Amygdala (tissue), 56 donors: ENCODE measurements at places on chromosomes 7 and 10.

DNA sequence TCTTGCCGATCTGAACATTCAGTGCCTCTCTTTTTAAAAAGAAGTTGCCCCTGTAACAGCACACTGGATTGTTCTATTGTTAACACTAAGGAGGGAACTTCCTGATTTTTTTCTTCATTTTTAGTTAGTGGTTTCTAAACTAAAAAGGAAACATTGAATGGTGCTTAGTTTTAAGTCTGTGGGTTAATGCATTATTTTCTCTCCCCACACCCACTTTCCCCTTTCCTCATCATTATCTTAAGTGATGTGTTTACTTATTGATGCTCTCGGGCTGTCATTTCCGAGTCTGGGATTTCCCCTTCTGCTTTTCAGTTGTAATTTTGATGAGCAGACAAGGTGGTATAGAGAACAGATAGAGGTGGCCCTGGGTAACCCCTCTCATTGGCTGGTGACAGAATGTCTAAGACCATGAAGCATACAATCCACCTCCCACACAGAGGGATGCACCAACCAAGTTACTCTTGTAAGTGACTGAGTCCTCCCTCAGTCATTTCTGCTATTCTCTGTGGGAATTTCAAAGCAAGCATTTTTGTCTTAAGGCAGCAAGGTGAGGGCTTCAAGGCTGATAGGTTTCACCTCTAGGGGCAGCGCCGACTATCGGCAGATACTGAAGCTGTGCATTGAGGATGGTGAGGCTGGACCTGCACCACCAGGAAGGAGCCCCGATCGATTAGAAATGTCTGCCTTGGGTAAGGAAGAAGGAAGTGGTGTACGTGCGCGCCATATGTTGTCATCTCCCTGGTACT lies 49.5 kb downstream of the CHN2 start:
- no peak for DNase-seq

GRCh38 chr7:105744258-105744657 lies 132.1 kb downstream of the ATXN7L1 start:
- no peak for DNase-seq

- DNase-seq: no peak
Observed at GRCh38 chr7:125253452-125254190, 324.0 kb upstream of the POT1 start.

DNA sequence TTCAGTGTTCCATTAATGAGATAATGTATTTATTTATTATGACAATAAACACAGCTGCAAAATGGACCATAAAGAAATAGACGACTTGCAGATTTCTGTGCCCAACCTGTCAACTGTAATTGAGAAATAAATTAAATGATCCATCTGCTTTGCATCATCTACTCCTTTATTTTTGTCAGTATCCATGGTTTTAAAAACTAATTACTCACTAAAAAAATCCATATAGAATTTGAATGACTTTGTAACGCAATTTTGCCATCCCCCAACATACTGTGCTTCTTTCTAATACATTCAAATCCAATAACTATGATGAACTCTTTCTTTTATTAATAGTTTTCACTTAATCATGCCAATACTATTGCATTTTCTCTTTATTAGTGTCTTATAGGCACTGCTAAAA lies 388.5 kb upstream of the SORCS1 start:
- no peak for DNase-seq

DNA sequence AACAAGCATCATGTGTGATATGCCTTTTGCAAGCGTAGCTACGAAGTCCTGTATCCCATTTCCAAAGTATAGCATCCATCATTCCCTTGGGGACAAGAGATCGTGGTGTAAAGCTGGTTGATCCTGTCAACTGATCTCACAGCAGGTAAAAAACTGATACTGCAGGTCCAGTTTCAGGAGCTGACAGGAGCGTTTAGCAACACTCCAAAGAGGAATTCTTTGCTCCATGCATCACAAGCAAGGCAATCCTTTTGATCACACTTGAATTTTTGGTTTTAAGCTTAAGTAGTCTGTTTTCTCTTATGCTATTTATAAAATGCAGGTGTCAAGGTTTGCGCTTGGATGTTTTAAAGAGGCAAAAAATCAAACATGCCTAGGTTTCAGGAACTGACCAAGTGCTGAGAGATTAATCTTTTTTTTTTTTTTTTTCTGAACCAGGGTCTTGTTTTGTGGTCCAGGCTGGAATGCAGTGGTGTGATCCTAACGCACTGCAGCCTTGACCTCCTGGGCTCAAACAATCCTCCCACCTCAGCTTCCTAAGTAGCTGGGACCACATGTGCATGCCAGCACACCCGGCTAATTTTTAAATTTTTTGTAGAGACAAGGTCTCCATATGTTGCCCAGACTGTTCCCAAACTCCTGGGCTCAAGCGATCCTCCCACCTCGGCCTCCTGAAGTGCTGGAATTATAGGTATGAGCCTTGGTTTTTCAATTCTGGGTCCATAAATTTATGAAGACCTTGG lies 1.8 kb upstream of the ZDHHC4 start:
- DNase-seq: no peak

DNA sequence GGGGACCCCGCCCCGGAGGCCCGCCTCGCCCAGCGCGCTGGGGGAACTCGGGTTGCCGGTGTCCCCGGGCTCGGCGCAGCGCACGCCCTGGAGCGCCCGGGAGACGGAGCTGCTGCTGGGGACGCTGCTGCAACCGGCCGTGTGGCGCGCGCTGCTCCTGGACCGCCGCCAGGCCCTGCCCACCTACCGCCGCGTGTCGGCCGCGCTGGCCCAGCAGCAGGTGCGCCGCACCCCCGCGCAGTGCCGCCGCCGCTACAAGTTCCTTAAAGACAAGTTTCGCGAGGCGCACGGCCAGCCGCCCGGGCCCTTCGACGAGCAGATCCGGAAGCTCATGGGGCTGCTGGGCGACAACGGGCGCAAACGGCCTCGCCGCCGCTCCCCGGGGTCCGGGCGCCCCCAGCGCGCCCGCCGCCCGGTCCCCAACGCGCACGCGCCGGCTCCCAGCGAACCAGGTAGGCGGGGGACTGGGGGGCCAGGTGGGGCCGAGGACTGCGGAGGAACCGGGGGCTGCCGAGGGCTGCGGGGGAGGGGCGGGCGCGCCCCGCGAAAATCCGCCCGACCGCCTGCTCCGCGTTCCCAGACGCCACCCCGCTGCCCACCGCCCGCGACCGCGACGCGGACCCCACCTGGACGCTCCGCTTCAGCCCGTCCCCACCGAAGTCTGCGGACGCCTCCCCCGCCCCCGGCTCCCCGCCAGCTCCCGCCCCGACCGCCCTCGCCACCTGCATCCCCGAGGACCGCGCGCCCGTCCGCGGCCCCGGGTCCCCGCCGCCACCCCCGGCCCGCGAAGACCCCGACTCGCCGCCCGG lies 574 bp downstream of the UTF1 start:
- DNase-seq: no peak

DNA sequence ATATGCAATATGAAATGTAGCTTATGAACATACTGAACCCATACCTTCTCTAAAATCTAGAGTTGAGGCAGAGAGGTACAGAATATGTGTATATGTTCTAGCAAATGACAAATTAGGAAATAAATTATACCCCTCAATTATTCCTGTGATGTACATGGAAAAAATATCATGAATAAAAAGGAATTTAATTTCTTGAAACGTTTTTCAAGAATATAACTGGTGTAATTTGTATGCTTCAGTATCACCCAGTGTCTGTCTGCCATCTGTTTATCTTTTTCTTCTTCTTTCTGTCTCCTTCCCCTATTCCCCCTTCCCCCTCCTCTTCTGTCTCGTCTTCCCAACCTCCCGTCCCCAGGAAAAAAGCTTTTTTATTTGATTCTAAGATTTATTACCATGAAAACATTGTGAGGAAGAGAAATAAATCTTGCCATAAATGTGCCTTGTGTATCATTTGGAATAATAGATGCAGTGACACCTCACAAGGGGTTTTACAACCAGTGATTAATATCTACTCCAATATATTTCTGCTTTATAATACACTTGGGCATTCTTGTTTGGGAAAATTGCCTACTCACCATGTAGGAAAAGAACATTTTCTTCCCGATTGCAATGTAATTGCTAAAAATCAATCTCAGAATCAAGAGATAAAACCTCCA lies 12.2 kb downstream of the LANCL2 start:
- DNase-seq: no peak

DNA sequence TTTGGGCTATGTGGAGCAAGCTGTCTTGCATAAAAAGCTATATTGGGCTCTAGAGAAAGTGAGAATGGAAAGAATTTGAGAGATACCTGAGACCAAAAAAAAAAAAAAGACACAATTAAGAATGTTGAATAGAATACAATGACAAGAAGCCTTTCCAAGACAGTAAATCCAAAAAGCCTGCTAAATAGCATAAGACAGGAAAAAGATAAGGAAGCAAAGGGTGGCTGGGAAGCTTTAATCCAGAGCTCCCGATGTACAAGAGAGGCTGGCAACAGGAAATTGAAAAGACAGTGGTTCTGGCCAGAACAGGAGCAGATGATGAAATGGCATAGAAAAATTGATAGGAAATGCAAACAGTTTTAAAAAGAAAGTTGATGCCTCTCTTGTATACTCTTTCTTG lies 174.9 kb downstream of the CACNA2D1 start:
- DNase-seq: no peak

- DNase-seq: no peak
Observed at GRCh38 chr10:45545150-45545549, 127.4 kb downstream of the ZFAND4 start.

GRCh38 chr10:110218632-110219031 lies 11.2 kb downstream of the MXI1 start:
- no peak for DNase-seq

- DNase-seq: no peak
Observed at GRCh38 chr10:121800831-121801230, 127.0 kb downstream of the ATE1 start.

DNA sequence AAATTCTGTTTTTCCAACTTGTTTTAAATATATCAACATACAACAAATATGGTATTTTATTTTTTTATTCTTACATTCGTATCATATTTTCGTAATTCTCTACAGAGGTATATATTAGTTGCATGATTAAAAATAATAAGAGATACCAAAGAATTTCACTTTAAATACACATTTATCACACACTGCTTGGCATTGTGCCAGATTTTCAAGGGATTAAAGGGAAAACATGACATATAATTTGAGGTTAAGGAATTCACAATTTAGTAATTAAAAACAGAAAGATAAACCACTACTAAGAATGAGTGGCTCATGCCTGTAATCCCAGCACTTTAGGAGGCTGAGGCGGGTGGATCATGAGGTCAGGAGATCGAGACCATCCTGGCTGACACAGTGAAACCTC lies 484.7 kb upstream of the SORCS1 start:
- no peak for DNase-seq

- DNase-seq: no peak
Observed at GRCh38 chr10:11373717-11374171, 237.7 kb downstream of the USP6NL start.

DNA sequence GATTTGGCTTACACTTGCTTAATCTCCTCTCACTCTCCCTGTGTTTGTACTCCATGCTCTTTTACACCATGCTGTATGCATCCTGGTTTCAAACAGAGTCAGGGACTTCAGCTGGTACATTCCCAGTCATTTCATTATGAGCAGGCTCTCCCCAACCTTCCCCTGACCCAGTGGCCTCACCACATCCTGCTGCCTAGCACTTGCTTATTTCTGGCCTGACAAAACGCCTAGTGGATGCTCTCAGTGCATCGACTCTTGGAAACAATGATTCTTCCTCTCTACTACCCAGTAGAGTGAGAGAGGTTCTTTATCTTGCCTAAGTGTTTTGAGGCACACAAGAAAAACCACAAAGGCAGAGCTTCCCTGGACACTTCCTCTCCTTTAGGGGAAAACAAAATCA lies 63.4 kb downstream of the CAV1 start:
- DNase-seq: no peak

DNA sequence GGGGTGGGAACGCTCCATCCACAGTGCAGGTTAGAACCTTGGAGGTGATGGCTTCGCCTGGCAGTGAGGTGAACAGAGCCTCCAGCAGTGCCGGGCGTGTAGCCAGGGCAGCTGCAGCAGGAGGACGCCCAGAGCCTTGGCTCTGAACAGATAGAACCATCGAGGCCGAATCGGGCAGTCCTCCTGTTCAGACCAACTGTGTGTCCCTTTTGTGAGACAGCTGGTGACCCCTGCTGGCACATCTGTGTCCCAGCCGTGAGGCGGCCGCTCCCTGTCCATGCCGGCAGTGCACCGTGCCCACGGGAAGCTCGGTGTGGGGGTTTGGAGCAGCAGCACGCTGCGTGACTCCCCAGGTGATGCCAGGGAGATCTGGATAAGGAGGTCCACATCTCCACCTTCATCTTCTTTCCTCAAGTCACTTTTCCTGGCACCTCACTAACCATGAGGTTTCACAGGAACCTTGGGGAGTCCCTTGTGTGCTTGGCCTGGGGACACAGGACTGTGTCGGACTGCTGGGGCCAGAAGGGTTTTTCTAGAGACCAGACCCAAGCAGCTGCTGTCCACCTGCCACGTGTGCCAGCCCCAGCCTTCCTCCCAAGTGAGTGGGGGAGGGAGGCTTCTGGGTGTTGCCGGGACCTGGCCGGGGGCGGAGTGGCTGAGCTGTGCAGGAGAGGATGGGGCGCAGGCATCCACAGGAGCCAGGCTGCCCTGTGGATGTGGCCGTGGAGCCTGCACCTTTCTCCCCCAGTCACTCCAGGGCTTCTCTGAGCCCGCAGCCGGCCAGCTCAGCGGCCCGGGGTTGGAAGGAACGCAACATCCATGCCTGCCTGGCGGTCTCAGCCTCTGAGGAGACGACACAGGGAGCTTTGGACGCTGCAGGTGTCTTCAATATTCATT lies 69.4 kb downstream of the DNAJB6 start:
- DNase-seq: no peak

- DNase-seq: no peak
Observed at GRCh38 chr10:59374916-59375315, 12.6 kb upstream of the FAM13C start.

DNA sequence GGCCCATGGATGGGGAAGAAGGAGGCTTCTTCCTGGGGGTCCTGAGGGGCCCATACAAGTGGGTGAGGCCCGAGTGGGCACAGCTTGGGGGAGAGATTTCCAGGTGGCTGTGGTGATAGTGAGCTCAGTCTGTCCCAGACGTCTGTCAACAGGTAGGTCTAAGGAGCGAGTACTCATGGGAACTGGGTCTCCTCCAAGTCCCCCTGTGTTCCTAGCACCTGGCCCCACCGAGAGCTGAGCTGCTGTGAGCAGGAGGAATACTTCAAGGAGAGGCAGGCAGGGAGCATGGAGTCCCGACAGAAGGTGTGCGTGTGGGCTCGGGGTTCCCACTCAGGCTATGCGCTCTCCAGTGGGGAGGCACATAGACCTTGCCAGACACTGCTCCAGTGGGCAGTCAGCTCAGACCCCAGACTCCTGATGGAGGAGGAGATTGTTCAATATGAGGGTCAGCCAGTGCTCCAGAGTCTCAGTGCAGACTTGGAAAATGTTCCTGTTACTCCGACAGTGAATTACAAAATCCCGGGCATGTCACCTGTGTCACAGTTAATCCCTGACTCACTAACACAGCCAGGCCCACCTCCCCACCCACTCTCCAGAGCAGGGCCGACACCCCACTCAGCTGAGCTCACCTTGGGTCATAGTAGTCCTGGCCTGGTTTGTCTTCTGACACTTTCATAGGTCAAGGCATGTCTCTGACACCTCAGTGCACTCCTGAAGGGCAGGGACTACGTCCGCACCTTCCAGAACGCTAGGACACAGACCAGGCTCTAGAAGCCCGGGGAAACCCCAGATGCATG lies 28.2 kb upstream of the C10orf53 start:
- DNase-seq: no peak
